NCI-H1048 (cell line): ENCODE measurements at places on chromosomes 5 and 9.

DNA sequence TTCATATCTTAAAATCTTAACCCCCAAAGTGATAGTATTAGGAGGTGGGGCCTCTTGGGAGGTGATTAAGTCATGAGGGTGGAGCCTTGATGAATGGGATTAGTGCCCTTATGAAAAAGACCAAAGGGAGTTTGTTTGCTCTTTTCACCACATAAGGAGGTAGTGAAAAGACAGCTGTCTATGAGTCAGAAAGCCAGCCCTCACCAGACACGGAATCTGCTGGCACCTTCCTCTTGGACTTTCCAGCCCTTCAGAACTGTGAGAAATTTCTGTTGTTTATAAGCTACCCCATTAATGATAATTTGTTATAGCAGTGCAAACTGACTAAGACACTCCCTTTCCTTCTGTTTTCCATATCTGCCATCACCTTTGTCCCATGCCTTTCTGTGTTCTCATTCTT lies 20.8 kb downstream of the IFNB1 start:
- DNase-seq: no peak

DNA sequence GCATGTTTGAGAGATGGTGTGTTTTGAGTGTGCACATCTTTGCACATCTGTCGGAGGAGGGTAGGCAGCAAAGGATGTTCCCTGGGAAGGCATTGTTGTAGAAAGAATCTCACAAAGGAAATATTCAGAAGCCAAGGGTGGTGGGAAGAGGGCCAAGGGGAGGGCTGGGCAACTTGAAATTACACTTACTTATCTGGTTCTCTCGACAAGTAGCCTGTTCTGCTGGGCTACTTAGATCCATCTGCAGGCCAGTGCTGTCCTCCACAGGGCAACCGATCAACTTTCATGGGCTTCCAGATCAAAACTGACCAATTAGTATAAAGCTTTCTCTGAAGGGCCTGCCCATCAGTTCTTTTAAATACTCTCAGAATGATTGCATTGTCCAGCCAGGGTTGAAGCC lies 495.2 kb downstream of the GADD45G start:
- no peak for DNase-seq

- DNase-seq: no peak
Measured at GRCh38 chr9:71263451-71263850, 142.0 kb upstream of the TRPM3 start.

GRCh38 chr9:36101916-36102741 lies 34.4 kb upstream of the GLIPR2 start:
- DNase-seq: no peak

GRCh38 chr5:148910686-148911361 lies 84.4 kb downstream of the ADRB2 start:
- no peak for DNase-seq

DNA sequence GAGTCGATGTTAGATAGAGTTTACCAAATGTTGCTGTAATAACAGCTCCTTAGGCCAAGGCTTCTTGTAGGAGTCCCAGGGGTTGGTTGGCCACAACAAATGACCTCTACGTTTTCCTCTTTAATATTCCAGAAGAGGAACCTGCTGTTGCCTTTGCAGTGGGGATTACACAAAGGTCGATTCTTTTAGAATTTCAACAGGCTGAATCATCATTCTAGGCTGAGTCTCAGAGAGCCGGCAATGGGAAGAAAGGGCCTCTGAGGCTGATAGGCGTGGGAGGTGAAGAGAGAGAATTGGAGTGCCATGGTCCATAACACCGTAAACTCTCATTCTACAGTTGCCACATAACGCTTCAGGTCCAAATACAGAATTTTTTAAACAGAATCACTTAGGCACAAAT lies 405.9 kb upstream of the DAP start:
- DNase-seq: no peak

GRCh38 chr9:95513711-95514110 lies 3.1 kb downstream of the PTCH1 start:
- no peak for DNase-seq

DNA sequence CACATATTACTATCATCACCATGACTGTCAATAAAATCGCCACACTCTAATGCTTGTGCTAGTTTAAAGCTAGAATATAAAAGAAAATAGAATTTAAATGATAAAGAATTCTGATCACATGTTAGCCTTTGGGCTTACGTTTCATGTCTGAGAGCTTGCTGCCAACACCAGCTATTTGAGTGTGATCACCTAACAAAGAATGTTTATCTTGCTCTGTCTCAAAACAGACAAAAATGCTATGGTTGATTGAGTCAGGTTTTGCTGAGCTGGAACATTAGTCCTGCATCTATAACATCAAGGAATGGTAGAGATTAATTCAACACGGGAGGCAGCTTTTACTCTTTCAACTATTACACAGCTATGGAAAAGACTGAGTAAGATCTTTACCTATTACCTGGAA lies 50.7 kb downstream of the MSX2 start:
- DNase-seq: no peak

- DNase-seq: no peak
Measured at GRCh38 chr5:107466233-107466769, 204.4 kb downstream of the EFNA5 start.

- no peak for DNase-seq
Measured at GRCh38 chr5:16981700-16982099, 45.6 kb upstream of the MYO10 start.

DNA sequence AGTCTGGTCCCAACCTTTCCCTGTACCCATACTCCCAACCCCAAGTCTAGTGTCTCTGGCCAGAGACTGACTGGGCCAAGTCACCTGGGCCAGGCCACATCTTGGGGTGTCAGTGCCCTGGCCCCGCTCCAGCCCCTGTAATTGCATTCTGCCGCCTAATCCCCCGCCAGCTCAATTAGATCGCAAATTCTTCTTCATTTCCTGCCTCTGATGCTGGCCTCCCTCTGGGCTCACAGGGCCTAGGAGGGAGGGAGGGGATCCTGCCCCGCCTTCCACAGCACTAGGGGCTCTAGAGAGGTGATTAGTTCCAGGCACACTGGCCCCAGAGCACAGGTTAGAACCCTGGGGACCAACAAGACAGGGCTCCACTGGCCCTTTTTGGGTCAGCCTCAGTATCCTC lies 5.5 kb downstream of the CXXC5 start:
- no peak for DNase-seq

DNA sequence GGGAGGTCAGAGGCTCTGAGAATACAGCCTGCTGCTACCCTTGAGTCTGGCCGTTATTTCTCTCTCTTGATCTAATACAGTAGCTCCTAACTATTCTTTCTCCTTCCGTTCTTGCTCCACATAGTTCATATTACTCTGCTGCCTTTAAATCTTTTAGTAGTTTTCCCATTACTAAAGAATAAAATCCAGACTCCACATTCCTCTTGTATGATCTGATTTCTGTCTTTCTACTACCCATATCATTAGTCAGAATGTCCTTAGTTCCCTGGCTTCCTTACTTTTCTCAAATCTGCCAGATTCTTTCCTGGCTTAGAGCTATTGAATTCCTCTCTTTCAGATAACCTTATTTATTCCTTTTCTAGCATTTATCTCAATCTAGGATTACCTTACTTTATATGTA lies 40.0 kb downstream of the MARCHF6 start:
- DNase-seq: no peak

- no peak for DNase-seq
Measured at GRCh38 chr9:134875371-134875770, 5.2 kb upstream of the FCN2 start.

- DNase-seq: no peak
Measured at GRCh38 chr5:109455598-109456096, 45.9 kb upstream of the PJA2 start.

GRCh38 chr5:129903466-129904101 lies 681 bp upstream of the CHSY3 start:
- DNase-seq: no peak

DNA sequence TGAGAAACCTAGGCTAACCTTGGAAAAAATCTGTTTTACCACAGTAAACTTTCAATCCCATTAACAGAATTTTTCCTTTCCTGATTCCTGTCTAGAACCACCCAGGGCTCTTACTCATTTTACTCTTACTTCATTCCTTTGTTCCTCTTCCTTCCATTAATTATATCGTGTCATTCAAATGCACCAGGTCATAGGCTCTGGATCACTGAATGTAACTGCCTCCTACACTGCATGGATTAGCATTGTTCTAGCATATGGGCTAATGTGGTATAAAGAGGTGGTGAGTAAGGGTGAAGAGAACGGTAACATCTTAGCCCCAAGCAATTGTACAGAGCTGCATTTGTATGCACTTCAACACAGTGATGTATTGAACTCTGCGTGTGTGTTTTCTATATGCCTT lies 49.5 kb upstream of the SPINK5 start:
- no peak for DNase-seq

- DNase-seq: no peak
Measured at GRCh38 chr9:113956901-113957300, 80.8 kb downstream of the ZNF618 start.

DNA sequence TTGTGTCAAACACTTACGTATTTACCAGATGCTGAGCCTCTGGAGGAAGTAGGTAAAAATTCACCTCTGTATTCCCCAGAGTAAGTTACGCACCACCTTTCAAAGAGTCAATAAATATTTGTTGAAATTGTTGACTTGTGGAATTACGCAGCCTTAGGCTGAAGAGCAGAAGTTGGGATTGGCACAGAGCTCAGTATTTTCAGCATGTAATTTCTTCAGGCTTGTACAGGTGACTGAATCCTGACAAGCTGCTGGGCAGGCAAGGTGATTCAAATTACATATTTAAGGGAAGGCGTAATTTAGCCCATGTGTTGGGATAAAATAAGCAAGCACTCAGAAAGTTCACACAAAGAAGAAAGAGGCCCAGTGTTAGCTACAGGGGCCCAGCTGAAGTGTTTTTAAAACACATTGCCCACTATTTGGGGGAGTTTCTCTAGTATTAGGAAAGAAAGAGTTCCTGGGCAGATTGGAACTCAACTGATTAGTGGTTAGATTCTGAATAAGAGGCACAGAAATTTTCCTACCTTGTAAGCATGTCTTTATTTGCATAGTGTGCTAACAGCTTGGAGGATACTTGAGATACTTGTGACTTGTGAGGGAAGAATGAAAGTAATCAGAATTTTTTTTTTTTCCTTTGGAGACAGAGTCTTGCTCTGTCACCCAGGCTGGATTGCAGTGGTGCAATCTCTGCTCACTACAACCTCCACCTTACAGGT lies 165.3 kb upstream of the FBXL7 start:
- no peak for DNase-seq

- no peak for DNase-seq
Measured at GRCh38 chr9:97763874-97764273, 66.7 kb upstream of the XPA start.

- no peak for DNase-seq
Measured at GRCh38 chr9:37066139-37066725, 32.2 kb upstream of the PAX5 start.

DNA sequence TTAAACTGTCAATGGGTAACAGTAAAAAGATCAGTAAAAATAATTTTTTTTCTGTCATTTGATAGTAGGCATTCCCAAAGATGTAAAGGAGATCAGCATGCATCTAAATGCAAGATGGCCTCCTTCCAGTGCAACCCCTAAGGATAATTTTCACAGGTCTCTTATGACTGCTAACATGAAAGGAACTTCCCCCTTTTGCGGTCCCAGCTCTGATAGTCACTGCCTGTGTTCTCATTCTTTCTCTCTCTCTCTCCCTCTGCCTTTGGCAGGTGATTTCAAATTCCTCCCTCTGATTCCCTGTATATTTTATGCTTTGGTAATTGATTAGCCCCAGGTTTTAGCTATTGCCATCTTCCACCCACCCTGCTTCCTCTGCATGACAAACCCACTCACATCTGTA lies 8.9 kb downstream of the SPINK14 start:
- DNase-seq: no peak
